NCI-H1436 (cell line): ENCODE measurements at places on chromosomes 4 and X.
A peak's percentile ranks its signal among the peaks of the same experiment; 100 is the strongest.

- peak; percentile 65 for DNase-seq
These were observed 19.4 kb downstream of the AWAT2 start for GRCh38 chrX:70030301-70030767.

GRCh38 chr4:141002323-141002805 is 130.9 kb downstream of the RNF150 start:
- no peak for DNase-seq

DNA sequence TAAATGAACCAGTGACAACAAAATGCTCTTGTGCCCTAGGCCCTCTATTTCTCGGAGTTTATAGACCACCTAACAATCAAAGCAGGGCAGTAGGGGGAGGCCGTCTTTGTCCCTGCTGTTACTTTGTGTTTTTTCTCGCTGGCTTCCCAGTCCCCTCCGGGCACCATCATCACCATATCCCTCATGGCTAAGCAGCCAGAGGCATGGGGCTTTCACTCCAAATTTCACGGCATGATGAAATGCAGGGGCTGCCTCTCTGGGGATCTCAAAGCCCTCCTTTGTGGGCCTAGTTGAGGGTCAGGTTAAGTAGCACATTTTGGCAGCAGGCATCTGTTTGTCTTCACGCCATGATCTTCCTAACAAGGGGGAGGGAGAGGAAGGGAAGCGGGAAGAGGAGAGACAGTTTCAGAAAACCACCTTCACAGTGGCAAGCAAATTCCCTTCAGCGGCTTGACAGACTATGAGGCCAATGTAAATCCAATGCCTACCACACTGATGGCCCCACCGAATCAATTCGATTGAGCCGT is 91.9 kb downstream of the ANOS1 start:
- no peak for DNase-seq

- no peak for DNase-seq
These were observed 25.8 kb downstream of the EXOC1 start for GRCh38 chr4:55879224-55879623.

GRCh38 chr4:48305508-48305907 is 35.8 kb upstream of the SLAIN2 start:
- no peak for DNase-seq

GRCh38 chr4:95599777-95600400 is 51.1 kb upstream of the UNC5C start:
- DNase-seq: no peak

- no peak for DNase-seq
These were observed 697.8 kb upstream of the HS3ST1 start for GRCh38 chr4:12126474-12126873.

- no peak for DNase-seq
These were observed 89.5 kb downstream of the TASL start for GRCh38 chrX:30488092-30488491.

DNA sequence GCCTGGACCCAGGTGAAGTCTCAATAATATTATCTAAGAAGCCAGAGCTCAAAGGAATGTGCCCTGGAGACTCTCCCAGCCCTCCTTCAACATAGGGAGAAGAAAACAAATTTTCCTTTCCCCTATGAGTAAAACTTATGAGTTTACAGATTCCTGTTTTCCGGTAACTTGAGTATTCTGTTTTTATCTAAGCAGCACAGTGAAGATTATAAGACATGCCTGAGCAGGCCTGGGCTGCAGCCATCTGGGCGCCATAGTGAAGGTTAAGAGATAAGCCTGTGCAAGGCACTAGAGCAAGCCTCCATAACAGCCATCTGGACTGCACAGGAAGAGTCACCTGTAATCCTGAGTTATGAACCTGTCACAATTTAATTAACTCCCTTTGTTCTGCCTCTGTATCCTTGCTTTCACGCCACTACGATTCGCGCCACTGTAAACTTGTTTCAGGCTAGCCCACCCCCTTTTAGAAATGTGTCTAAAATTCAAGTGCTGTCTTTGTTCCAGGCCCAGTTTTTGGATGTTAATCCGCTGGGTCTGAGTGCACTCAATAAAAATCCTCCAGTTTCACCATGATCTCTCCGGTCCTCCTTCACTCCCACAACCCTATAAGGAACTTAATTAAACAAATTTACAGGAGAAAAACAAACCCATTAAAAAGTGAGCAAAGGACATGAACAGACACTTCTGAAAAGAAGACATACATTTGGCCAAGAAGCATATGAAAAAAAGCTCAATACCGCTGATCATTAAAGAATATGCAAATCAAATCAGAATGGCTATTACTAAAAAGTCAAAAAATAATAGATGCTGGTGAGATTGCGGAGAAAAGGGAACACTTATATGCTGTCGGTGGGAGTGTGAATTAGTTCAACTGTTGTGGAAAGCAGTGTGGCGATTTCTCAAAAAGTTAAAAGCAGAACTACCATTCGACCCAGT is 189.5 kb downstream of the APBB2 start:
- DNase-seq: no peak
